Thymus (tissue), 14 donors: ENCODE measurements at places on chromosomes 1 and 21.
A peak's percentile ranks its signal among the peaks of the same experiment; 100 is the strongest.

DNA sequence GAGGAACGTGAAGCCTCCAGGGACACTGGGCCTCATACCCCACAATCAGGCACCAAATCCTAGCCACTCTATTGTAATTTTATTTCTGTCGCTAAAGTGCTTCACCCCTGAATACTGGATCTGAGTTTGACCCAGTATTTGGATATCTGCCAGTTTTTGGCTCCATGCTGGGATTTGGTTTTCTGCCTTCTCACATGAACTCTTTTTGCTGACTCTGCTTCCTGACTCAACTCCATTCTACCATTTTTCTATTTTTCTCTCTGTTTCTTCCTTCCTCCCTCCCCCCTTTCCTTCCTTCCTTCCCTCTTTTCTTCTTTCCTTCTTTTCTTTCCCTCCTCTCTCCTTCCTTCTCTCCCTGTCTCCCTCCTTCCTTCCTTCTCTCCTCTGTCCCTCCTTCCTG is 151.3 kb upstream of the GJB5 start:
- DNase-seq, result no peak

GRCh38 chr1:176857632-176858031 is 306.9 kb downstream of the ASTN1 start:
- no peak for DNase-seq

- no peak for DNase-seq
Observed at GRCh38 chr1:119316870-119317416, 51.6 kb upstream of the HAO2 start.

- DNase-seq, result no peak
Observed at GRCh38 chr1:59332983-59333382, 36.1 kb downstream of the FGGY start.

- peak; percentile 31 for DNase-seq
Observed at GRCh38 chr1:86773341-86774288, 69.2 kb downstream of the SH3GLB1 start.

DNA sequence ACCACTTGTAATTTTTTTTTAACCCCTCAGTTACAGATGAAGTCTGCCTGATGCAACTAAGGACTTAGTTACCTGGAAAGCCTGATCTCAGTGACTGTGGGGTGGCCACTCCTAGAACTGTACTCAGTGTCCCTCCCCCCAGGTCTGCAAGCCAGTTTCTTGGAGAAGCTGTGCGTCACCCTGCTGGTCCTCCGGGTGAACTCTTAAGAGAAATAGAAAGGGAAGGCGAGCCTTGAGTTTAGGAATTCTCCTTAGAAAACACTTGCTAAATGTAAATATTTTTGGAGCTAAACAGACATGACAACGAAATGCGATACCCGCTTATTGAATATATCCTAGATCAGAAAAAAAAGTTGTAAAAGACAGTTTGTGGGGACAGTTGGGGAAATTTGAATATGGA is 730 bp downstream of the SLC16A4 start:
- DNase-seq, result no peak

DNA sequence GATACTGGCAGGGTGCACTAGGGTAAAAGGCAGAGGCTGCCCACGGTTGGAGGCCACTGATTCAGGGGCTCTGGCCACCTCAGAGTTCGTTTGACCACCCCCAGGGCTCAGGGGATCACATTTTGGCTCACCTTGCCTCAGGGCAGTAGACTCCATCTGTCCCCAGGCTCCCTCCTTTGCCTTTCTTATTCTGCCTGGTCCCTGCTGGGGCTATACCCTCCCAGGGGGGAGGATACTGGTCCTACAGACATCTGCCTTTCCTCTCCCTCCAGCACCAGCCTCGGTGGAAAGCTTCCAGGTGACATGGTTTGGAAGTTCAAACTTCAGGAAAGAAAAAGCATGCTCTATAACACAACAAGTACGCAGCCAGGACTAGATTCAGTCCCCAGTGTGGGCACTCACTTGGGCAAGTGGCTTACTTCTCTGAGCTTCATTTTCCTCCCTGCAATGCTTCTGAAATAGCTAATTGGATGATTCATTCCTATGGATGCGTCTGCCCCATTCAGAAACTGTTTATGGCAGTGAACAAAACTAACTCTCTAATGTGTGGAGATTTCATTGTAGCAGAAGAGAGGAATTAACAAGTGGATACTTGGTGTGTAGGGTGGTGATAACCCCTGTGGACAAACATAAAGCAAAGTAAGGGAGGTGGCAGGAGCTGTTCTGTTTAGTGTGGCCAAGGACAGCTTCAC is 154.8 kb downstream of the TRABD2B start:
- no peak for DNase-seq

DNA sequence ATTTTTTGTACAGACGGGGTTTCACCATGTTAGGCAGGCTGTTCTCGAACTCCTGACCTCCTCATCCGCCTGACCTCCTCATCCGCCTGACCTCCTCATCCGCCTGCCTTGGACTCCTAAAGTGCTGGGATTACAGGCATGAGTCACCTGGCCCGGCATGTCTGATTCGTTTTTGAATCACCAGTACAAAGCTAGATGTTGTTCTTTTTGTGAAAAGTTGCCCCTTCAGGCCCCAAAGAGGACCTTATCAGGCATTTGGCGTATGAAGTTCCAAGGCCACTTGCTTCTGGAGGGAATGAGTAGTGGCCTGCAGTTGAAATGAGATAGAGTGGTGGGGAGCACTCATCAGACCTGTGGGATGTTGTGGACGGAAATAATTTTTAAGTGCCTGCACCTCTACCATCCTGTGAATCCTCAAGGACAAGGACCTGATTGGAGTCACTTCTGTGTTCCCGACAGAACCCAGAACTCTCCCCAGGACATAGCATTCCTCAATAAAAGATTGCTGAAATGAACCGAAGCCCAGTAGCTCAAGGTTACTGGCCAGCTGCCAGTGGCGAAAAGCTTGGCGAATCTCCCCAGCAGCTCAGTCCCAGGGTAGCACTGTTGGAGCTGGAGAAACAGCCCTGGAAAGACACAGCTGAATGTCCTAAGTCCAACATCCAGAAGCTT is 50.1 kb downstream of the NDUFS5 start:
- DNase-seq, result no peak

- DNase-seq, result no peak
Observed at GRCh38 chr1:18636596-18637508, 6.2 kb downstream of the PAX7 start.

DNA sequence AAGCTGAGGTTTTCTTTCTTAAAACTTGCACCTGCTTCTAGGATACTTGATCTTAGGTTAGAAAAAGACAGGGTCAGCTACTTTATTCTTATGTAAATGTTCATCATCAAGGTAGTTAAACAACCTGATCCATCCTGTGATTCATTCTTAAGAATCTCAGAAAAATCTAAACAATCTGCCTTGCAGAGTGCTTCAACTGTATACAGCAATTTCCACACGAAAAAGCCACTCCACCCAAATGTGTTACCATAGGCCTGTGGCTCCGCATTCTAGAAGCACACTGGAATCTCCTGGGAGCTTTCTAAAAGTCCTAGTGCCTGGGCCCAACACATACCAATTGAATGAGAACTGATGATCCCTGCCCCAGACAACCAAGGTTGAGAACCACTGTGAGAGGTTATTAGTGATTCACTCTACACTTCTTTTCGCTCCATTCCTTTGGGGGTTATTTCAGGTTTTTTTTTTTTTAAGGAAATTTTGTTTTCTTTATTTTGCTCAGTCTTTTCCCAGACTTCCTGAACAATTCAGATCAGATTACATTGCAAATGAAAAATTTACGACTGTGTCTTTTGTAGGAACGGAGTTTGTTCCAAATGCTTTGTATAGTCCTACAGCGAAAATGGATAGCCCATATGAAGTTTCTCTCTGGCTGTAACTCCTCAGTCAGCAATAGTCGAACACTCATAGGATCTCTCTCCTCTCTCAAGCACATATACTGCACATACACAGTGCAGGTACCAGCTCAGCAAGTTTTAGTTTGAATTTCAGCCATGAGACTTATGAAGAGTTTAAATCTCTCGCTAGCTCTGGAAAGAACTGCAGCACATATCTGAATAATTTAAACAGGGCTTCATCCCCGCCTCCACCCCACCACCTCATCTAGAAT is 16.1 kb downstream of the SMYD2 start:
- no peak for DNase-seq

DNA sequence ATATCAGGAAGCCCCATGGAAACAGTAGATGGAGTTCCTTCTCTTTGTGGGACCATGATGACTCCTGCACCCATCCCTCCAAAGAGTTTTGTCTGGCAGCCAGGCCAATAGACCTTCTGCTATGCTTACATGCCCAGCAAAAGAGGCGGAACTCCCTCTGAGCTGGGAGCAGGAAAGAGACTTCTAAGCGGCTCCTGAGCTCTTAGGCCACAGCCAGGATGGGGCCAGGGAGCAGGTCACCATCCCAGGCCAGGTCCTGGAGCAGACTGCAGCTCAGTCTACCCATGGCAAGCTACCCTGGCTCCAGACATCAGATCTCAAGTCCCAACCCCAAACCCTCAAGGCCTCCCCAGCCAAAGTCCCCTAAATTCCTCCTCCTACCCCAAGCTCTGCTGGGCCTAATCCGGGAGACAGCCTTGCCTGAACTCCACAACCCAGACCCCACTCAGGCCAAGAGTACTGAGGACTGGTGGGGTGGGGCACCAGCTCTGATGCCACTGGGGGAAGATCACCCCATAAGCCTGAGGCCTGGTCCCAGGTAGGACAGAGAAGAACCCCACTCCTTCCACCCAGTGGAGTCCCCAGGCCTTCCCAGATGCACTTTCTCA is 387.9 kb downstream of the MATN1 start:
- DNase-seq, result no peak

GRCh38 chr21:37446552-37446951 is 80.0 kb downstream of the DYRK1A start:
- peak; percentile 25 for DNase-seq
